ENCODE measurements at places on chromosomes 2 and 18.

GRCh38 chr2:150387586-150388288 lies 99.7 kb downstream of the RND3 start:
- no peak for DNase-seq

- DNase-seq, result no peak
Observed at GRCh38 chr2:121689356-121689755, 40.1 kb upstream of the CLASP1 start.

- no peak for DNase-seq
Observed at GRCh38 chr2:128446874-128447537, 128.3 kb upstream of the HS6ST1 start.

DNA sequence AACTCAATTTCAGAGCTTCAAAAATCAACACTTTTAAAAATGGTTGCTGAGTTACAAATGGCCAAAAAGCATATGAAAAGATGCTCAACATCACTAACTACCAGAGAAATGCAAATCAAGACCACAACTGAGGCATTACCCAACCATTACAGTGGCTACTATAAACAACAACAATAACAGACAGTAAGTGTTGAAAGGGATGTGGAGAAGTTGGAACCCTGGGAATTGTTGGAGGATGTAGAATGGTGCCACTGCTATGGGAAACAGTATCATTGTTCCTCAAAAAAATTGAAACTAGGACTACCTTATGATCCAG lies 173.3 kb upstream of the SPRED2 start:
- no peak for DNase-seq

- DNase-seq, result no peak
Observed at GRCh38 chr2:238264072-238264460, 24.2 kb upstream of the HES6 start.
